ENCODE measurements at places on chromosomes 4 and X. TPM values are rescaled to one million over a fixed set of nuclear protein-coding genes. Genes with fewer than 3 reads are reported as not detected.

GLOD5 gene
- total RNA-seq = not detected

SCRG1 gene
- 0.06 TPM for total RNA-seq

DUSP21 gene
- not detected for total RNA-seq

GRCh38 chr4:134027931-134028330 is 173.7 kb downstream of the PABPC4L start:
- H3K27ac ChIP-seq = no peak overlapping the region
- DNase-seq = no peak
- no peaks in the 10 kb centered on the region for H3K27me3 ChIP-seq
- no peaks in the 10 kb centered on the region for H3K36me3 ChIP-seq
- H3K4me3 ChIP-seq = no peak overlapping the region
- no peaks in the 10 kb centered on the region for H3K4me1 ChIP-seq
